EL (cell line): ENCODE measurements at places on chromosomes 13 and 19.

DNA sequence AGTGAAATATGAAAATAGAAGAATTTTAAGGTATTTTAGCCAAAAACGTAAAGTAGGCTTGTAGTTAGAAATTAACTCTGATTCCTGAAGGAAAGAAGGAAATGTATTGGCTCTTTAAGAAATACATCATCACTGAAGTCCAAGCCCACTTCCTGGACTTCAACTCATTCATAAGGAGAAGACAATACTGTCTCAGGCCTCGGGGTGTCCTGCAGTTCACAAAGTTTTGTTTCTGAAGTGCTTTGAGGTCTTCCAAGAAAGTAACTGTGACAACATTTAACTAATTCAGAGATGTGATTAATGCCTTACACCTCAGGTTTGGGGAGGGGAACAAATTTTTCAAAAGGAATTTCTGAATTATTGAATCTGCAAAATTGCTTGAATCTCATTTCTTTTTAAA is 65.8 kb upstream of the STARD13 start:
- peak; percentile 59 for DNase-seq

DNA sequence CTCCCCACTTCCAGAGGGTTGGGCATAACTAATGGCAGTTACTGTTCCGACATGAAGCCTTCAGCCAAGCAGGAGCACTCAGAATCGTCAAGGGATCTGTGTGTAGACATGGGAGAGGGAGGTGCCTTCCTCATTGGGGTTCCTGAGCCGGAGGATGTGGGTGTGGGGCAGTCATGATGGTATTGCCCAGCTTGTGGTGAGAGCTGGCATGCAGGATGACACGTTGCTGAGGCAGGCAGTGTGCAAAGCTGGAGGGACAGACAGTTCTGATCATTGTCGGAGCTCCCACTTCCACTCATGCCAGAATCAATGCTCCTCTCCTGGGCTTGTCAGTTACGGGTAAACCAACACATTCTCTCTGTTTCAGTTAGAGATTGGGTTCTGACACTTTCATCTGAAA is 83.9 kb upstream of the TSC22D1 start:
- peak; percentile 37 for DNase-seq

DNA sequence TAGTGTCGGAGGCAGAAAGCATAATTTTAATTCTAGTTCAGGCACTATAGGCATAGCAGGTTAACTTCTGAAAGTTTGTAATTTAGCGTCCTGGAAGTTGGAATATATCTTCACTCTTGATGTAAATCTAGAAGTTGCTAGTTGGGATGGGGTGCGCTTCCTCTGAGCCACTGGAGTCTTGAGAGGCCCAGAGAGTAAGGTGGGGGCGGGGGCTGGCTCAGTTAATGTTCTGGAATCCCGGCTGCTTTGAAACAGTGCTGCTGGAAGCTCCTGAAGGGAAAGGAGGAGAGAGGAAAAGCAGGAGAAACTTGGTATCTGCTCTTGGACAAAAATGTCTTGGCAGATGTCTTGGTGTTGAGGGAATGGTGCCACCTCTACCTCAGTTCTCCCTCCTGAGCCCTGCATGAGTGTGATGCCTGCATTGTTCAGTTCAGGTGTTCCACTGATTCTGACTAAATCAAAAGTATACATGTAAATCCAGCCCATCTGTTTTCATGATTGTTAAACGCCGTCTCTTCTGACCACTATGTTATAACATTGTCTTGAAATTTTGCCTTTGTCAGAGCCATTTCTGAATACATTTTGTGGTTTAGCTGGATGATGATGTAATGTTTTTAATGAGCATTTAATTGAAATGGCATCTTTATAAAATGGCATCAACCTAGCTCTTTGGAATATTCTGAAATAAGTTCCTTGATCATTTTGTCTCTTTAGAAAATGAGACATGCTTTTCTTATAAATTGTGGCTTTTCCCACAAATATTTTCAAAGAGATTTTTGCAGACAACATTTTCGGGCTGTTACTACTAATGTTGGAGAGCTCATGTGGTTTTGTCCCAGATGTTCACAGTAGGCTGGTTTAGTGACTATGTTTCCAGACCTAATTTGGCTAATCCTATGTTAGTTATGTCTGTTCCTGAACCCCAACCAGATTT is 202.7 kb downstream of the SHISA2 start:
- DNase-seq = peak; percentile 10

GRCh38 chr13:113119166-113119821 is 3.3 kb upstream of the F10 start:
- no peak for DNase-seq

DNA sequence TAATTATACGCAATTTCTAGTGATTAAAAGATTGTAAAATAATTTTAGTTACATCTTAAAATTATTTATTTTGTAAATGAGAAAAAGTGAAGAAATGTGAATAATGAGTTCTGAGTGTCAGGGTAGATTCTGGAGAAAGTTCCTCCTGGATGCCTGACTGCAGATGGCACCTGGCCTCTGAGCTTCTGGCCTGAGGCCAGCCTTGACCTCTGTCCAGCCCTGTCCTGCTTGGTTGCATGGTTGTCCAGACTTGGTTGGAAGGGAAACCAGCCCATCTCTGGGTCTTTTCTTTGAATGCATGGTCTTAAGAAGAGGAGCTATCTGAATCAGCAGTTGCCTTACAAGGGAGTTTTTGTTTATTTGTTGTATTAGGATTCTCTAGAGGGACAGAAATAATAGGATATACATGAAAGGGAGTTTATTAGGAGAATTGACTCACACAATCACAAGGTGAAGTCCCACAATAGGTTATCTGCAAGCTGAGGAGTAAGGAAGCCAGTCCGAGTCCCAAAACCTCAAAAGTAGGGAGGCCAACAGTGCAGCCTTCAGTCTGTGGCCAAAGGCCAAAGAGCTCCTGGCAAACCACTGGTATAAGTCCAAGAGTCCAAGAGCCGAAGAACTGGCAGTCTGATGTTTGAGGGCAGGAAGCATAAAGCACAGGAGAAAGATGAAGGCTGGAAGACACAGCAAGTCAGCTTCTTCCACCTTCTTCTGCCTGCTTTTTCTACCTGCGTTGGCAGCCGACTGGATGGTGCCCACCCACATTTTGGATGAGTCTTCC is 385.8 kb downstream of the ZNF536 start:
- DNase-seq = no peak

GRCh38 chr13:94382960-94383359 is 96.5 kb downstream of the DCT start:
- DNase-seq = no peak

DNA sequence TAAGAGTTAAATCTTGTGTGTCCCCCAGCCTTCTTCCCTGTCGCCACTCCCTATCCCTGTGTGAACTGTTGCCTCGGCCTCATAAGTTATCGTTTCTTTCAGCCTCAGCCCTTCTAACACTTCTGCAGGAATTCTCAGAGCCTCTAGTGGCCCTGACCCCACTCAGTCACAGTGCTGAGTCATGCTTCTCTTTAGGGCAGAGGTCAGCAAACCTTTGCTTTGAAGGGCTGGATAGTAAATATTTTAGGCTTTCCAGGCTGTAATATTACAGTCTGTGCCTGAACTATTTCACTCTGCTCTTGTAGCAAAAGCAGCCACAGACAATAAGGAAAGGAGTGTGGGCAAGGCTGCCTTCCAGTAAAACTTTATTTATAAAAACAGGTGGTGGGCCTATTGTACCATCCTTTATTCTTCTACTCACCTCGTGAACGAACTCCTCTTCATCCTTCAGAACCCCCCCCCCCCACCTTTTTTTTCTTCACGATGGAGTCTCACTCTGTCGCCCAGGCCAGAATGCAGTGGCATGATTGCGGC is 22.1 kb downstream of the MYO9B start:
- peak; percentile 58 for DNase-seq
